ENCODE measurements at places on chromosomes 12 and 14. TPM values are rescaled to one million over a fixed set of nuclear protein-coding genes. Genes with fewer than 3 reads are reported as not detected.

DNA sequence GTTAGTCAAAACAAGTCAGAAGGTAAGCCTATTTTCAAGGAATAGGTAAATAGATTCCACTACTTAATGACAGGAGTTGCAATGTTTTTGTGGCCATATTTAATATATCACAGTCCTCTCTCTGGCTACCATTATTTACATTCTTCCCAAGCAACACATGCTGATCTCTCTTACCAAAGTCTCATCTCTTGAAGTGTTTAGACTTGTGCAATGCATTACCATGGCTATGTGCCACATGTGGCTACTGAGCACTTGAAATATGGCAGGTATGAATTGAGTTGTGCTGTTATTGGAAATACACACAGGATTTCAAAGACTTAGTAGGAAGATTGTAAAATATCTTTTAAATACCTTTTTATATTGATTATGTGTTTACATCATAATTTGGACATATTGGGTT is 262.4 kb upstream of the PDE3A start:
- no peak for DNase-seq
- H3K27me3 ChIP-seq = no peaks in the 10 kb centered on the region
- H3K36me3 ChIP-seq = no peaks in the 10 kb centered on the region
- no peak overlapping the region for H3K27ac ChIP-seq
- H3K4me3 ChIP-seq = no peak overlapping the region

GRCh38 chr12:32870716-32871115 is 25.9 kb downstream of the PKP2 start:
- no peak overlapping the region for H3K4me3 ChIP-seq
- H3K27ac ChIP-seq = no peak overlapping the region
- H3K27me3 ChIP-seq = peaks cover 5% of the 10 kb centered on the region
- H3K4me1 ChIP-seq = no peaks in the 10 kb centered on the region
- no peak for DNase-seq

Gene SLC25A47
- not detected for total RNA-seq

Gene PRIMA1
- total RNA-seq = not detected

GRCh38 chr14:103091041-103091882 is 3.3 kb upstream of the EXOC3L4 start:
- H3K4me3 ChIP-seq = peak overlapping the region; percentile 12
- H3K4me1 ChIP-seq = peaks cover 3% of the 10 kb centered on the region
- peak; percentile 88 for DNase-seq
- no peaks in the 10 kb centered on the region for H3K27me3 ChIP-seq
- no peaks in the 10 kb centered on the region for H3K36me3 ChIP-seq

DNA sequence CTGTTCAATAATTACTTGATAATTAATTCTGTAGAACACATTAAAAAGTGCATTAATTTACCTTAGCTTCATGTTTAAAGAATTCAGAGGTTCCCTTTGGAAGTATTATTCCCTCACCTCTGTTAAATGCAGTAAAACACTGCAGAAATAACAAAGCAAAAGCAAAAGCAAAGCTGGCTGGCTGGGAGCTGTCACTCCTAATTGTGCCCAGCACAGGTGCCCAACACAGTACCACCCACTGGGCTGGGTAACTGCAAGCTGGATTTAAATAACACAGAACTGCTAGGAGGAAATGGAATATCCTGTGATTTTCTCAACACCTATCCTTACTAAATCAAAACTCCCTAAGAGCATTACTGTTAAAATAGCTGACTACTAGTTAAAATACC is 72.6 kb downstream of the SLC2A13 start:
- no peak overlapping the region for H3K4me3 ChIP-seq
- peaks cover 2% of the 10 kb centered on the region for H3K4me1 ChIP-seq
- no peaks in the 10 kb centered on the region for H3K27me3 ChIP-seq
- DNase-seq = no peak
- no peaks in the 10 kb centered on the region for H3K36me3 ChIP-seq

GRCh38 chr12:106297681-106298080 is 4.9 kb upstream of the TCP11L2 start:
- peaks cover 22% of the 10 kb centered on the region for H3K4me1 ChIP-seq
- no peak overlapping the region for H3K27ac ChIP-seq
- no peaks in the 10 kb centered on the region for H3K27me3 ChIP-seq
- no peaks in the 10 kb centered on the region for H3K36me3 ChIP-seq
- no peak for DNase-seq

DNA sequence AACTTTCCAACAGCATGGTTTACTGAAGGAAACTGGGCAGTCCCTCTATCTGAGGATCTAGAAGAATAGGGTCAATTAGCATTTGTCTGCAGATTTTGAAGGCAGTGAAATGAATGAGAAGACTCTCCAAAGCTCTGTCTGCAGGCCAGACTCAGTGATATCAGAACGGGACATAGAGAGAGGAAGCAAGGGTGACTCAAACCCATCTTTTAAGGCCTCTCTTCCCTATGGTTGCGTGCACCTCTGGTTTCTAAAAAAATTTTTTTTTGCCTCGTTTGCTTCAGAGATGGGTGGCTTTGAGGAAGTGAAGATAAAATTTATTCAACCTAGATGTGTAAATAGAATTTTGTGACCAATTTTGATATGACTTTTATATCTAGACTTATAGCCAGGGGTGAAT is 71.9 kb upstream of the HOXC13 start:
- no peaks in the 10 kb centered on the region for H3K4me1 ChIP-seq
- no peak for DNase-seq
- peaks cover 28% of the 10 kb centered on the region for H3K27me3 ChIP-seq
- H3K36me3 ChIP-seq = no peaks in the 10 kb centered on the region
- H3K4me3 ChIP-seq = no peak overlapping the region

DNA sequence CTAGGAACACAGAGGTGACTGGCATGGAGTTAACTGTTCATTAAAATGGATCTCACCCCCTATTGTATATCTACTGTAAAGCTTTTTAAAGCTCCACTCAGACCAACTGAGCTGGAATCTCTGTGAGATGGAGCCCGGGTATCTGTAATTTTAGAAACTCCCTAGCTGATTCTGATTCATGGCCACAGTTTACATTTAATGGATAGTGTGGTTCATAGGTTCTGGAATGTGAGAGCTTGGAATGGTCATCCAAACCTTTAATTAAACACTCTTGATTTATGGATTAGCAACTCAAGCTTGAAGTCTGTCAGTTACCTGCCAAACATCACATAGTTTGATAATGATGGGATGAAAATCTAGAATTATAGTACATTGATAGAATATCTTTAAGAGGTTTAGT is 183.8 kb downstream of the SLC25A21 start:
- H3K27me3 ChIP-seq = no peaks in the 10 kb centered on the region
- H3K36me3 ChIP-seq = no peaks in the 10 kb centered on the region
- no peak overlapping the region for H3K27ac ChIP-seq
- no peak overlapping the region for H3K4me3 ChIP-seq
- no peak for DNase-seq

- no peak for DNase-seq
- peaks cover 3% of the 10 kb centered on the region for H3K27me3 ChIP-seq
- peaks cover 6% of the 10 kb centered on the region for H3K4me1 ChIP-seq
- H3K4me3 ChIP-seq = peak overlapping the region; percentile 75
- H3K27ac ChIP-seq = peak overlapping the region; percentile 8
These were observed 952 bp downstream of the DRAM1 start for GRCh38 chr12:101878243-101878821.

DNA sequence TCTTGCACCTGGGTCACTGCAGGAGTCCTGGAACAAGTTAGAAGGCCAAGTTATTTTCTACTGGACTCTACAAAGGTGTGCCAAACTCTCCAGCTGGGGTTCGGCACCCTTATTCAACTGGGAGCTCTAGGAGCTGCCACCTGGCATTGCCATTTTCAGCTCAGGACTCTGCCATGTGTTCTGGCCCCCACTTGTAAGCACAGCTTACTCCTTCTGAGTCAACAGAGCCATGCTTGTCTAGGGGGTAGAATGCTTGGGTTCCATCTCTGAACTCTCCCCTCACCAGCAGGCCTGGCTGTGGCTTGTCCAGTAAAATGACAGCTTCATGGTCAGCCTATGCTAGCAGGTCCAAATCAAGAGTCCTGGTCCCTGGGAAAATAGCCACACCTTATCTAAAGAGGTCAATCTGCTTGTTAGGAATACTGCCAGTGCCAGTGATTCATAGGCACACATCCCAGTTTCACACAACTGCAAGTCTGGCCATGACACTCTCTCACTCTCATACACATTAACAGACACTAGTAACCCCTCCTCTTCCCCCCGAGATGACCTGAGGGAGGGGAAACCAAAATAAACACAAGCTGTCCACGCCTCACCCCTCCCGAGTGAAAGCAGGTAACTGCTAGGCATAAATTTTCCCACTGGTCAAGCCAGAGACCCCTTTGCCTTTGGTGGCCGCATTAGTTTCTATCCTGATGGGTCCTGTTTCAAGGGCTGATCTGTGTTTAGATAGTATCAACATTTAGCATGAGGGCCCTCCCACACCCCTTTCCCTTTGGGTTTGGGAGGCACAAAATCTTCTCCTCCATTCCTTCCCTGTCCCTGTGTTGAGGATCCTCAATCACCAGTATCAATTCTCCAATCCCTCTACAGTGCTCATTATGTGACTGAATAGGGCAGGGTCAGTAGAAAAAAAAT is 182.3 kb upstream of the GZMB start:
- H3K27ac ChIP-seq = no peak overlapping the region
- DNase-seq = no peak
- no peaks in the 10 kb centered on the region for H3K4me1 ChIP-seq
- no peak overlapping the region for H3K4me3 ChIP-seq
- H3K27me3 ChIP-seq = peaks cover 9% of the 10 kb centered on the region

DNA sequence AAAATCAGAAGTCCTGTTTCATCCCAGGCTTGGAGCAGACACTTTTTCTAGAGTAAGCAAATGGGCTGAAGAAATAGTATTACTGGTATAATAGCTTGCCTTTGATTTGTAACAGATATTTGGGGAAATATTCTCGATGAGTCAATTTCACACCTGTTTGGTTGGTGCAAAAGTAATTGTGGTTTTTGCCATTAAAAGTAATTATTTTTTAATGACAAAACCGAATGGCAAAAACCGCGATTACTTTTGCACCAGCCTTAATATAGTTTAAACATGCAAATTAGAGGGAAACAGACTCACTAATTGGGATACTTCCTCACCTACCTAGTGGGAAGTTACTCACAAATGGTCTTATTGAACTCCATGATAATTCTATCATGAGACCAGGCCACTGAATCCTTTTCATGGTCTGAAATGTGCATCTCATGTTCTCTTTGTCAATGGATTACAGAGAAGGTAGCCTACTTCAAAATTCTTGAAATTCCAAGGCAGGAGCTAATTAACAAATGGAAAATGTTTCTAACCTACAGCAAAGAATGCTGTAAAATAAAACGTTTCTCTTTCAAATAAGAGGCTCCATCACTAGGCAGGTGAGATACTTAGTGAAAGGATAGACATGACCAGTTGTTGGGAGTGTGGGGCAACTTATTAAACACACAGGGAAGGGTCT is 391.3 kb downstream of the EMP1 start:
- H3K4me1 ChIP-seq = no peaks in the 10 kb centered on the region
- no peaks in the 10 kb centered on the region for H3K36me3 ChIP-seq
- DNase-seq = no peak
- H3K27me3 ChIP-seq = no peaks in the 10 kb centered on the region

Gene GPR137C
- total RNA-seq = 0.04 TPM

- DNase-seq = peak; percentile 50
- H3K4me1 ChIP-seq = peaks cover 15% of the 10 kb centered on the region
- peaks cover 12% of the 10 kb centered on the region for H3K27me3 ChIP-seq
- no peak overlapping the region for H3K4me3 ChIP-seq
- no peaks in the 10 kb centered on the region for H3K36me3 ChIP-seq
- no peak overlapping the region for H3K27ac ChIP-seq
These were observed 728 bp upstream of the STON2 start for GRCh38 chr14:81400852-81401251.

DNA sequence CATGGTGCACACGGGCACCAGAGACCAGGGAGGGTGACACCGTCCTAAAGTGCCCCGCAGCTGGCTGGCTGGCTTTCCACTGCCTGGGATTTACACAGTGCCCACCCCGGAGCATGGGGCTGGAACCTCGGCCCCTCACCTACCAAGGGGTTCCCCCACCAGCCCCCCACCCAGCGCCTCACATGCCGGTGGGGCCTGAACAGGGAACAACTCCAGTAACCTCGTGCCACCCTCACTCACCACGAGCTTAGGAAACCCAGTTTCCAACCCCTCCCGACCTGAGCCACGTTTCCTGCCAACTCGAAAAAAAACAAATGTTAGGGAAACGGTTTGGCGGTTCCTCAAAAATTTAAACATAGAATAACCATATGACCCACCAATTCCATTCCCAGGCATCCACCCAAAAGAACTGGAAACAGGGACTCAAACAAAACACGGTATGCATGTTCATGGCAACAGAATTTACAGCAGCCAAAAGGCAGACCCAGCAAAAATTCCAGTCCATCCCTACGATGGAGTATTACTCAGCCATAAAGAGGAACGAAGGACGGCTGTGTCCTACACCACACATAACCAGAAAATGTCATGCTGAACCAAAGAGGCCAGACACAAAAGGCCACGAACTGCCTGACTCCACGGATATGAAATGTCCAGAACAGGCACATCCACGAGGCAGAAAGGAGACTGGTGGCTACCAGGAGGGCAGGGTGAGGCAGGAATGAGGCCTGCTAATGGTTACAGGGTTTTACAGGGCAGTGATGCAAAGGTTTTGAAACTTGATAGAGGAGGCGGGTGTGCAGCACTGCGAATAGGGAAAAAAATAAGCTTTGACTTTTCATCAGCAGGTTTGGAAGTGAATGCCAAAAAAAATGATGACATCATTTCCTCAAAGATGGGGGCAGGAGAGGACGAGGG is 68.9 kb downstream of the NCOR2 start:
- H3K27me3 ChIP-seq = no peaks in the 10 kb centered on the region
- peaks cover 57% of the 10 kb centered on the region for H3K4me1 ChIP-seq
- DNase-seq = no peak
- H3K36me3 ChIP-seq = peaks cover 6% of the 10 kb centered on the region

DNA sequence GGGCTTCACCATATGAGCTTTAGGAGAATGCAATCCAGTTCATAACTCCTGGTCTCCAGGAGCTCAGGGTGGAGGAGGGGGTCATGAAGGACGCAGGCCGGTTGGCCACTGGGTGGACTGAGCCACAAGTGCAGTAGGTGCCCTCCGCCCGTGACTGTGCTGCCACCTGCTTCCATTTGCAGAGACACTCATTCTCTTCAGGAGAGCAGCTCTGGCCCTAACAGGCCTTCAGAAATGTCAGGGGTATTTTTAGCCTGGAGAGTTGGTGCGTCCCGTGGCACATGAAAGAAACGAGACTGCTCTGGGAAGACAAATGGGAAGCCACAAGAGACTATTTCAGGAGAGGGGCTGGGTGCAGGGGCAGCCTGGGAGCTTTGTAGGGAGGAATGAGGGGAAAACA is 74.6 kb upstream of the MYL2 start:
- H3K27me3 ChIP-seq = no peaks in the 10 kb centered on the region
- no peak for DNase-seq
- no peak overlapping the region for H3K27ac ChIP-seq
- H3K4me3 ChIP-seq = no peak overlapping the region

Gene SERPINA12
- not detected for total RNA-seq

GRCh38 chr12:10571141-10571540 is 42.3 kb downstream of the MAGOHB start:
- no peak overlapping the region for H3K4me3 ChIP-seq
- peaks cover 5% of the 10 kb centered on the region for H3K27me3 ChIP-seq
- H3K27ac ChIP-seq = no peak overlapping the region
- H3K36me3 ChIP-seq = no peaks in the 10 kb centered on the region
- H3K4me1 ChIP-seq = no peaks in the 10 kb centered on the region

Gene ATP5F1B
- total RNA-seq = 818 TPM

GRCh38 chr14:25518364-25518763 is 468.4 kb upstream of the STXBP6 start:
- no peak for DNase-seq
- H3K36me3 ChIP-seq = no peaks in the 10 kb centered on the region
- H3K27ac ChIP-seq = no peak overlapping the region
- H3K4me1 ChIP-seq = no peaks in the 10 kb centered on the region
